ENCODE measurements at places on chromosomes 5 and 9.

DNA sequence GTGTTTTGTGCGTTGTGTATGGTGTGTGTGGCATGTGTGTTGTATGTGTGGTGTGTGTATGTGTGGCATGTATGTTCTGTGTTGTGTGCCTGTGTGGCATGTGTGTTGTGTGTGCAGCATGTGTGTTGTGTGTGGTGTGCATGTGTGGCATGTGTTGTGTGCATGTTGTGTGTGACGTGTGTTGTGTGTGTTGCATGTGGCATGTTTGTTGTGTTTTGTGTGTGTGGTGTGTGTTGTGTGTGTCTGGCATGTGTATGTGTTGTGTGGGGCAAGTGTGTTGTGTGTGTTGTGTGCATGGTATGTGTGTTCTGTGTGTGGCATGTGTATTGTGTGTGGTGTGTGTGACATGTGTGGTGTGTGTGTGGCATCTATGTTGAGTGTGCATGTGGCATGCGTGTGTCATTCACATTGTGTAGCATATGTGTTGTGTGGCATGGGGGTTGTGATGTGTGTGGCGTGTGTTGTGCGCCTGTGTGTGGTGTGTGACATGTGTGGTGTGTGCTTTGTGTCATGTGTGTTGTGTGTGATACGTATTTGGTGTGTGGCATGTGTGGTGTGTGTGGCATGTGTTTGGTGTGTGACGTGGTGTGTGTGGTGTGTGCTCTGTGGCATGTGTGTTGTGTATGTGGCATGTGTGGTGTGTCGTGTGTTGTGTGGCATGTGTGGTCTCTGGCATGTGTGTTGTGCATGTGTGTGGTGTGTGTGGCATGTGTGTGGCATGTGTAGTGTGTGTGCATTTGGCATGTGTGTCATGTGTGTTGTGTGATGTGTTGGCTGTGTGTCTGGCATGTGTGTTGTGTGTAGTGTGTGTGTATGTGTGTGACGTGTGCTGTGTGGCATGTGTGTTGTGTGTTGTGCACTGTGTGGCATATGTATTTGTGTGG is 46.6 kb upstream of the IRX4 start:
- DNase-seq = no peak

DNA sequence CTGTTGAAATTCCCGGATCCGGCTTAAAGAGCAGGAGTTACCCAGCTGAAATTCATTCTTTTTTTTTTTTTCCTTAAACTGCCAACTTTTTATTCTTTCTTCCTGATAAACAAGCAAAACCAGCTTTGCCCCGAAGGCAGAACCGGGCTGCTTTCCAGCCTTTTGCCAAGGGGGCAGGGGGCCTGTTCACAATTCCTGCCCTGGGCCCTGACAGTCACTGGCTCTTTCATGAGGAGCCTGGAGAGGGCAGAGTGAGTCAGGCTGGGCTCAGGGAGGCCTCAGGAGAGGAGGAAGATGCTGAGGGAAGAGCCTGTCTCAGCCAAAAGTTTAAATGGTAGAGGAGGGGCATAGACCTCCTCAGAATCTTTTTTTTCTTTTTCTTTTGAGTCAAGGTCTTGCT is 4.8 kb downstream of the GLIPR2 start:
- no peak for DNase-seq

DNA sequence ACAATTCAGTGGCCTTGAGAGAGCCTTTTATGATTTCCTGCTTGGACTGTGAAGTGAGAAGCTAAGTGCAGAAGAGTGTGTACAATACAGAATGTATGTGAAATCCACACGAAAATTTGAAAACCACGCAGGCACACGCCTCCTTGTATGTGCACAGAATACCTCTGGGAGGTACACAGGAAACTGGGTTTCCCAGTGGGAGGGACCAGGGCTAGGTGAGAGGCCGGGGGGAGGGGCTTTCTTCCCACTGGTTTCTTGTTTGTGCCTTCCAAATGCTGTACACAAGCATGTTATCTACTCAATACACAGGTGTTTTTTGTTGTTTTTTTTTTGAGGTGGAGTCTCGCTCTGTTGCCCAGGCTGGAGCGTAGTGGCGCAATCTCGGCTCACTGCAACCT is 16.1 kb downstream of the C9orf50 start:
- DNase-seq = no peak

DNA sequence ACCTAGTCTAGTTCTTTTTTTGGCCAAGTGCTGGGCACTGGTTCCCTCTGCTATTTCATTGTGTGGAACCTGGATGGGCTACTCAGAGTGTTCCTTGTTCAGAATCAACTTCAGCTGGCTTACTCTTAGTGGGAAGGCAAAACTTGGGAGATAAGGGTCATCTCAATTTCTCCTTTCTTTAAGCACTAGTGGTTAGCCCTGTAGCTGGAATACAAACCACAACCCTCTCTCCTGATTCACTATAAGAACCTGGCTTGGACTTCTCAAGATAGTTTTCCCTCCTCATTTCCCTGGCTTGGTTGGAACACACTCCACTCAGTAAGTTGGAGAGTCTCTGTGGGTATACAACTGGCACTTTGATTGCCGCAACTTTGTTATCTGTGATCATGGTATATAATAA is 35.1 kb downstream of the GRIA1 start:
- no peak for DNase-seq

- DNase-seq = no peak
Observed at GRCh38 chr9:127388856-127389238, 8.1 kb upstream of the SLC2A8 start.

- DNase-seq = no peak
Observed at GRCh38 chr5:177132136-177133095, 1.2 kb upstream of the NSD1 start.

DNA sequence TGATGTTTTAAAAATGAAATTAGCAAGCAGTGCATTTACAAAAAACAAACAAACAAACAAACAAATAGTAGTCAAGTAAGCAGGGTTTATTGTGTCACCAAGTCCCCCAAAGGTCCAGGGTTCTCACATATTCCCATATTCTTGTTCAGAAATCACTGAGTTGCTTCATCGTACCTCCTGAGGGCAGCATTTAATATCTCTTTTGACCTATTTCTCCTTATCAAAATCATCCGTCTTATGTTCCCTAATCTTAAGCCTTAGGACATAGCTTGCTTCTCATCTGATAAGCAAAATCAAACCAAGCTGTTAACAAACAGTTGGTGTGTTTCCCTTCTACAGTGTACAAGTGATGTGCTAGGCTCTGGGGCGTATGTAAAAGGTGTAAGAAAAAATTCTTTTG is 109.5 kb upstream of the MAN2A1 start:
- DNase-seq = no peak

DNA sequence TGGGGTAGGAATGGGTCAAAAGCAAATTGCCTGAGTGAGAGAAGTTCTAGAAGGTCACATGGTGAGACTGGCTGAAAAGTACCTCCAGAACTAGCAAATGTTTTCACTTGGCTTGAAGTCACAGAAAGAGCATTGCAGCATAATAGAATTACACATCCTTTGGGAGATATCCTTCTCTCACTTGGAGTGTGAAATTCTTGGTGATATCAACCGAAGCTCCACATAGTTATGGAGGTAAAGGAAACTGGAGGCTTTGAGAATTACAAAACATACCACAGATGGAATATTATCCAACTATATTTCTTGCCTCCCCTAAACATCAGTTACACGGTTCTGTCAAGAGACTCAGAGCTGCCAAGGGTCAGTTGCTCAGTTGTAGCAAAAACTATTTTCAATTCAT is 182.4 kb downstream of the SEMA5A start:
- no peak for DNase-seq

- DNase-seq = peak; percentile 24
Observed at GRCh38 chr5:157602505-157602904, 26.9 kb upstream of the ADAM19 start.

DNA sequence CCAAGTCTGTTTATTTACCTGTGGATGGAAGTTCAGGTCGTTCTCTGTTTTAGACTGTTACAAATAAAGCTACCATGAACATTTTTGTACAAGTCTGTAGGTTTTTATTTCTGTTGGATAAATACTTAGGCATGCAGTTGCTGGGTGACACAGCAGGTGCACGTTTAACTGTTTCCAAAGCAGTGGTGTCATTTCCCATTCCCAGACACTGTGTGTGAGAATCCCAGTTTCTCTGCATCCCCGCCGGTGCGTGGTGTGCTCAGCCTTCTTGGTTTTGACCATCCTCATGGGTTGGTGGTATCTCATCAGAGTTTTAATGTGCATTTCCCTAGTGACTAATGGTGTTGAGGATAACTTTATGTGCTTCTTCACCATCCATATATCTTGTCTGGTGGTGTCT is 27.2 kb downstream of the AHRR start:
- DNase-seq = no peak

DNA sequence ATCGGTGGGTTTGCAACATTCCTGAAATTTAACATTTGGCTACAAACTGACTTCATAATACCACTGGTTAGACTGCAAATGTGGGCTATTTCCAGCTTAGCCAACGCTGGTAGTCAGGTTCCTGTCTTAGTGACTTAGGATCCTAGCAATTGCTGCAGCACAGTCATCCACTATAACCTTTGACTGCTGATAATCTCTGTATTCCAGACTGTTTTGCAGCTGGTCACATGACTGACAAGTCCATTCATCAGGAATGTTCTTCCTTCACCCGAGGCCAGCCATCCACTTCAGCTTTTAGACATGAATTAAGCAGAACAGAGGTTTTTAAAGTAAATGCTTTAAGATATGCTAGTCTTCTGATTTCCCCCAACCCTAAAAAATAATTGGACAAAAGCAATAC is 425.9 kb upstream of the MPDZ start:
- no peak for DNase-seq

DNA sequence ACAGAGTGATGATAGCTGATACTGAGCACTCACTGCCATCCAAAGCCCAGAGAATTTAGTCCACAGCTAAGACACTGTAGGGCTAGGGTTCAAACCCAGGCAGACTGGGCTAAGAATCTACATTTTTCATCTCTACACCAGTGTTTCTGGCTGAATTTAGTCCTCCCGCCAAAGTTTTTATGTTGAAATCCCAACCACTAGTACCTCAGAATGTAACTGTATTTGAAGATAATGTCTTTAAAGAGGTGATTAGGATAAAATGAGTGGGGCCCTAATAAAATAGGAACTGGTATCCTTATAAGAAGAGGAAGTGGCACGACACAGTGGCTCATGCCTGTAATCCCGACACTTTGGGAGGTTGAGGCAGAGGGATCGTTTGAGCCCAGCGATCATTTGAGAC is 4.3 kb downstream of the GNA14 start:
- DNase-seq = no peak

DNA sequence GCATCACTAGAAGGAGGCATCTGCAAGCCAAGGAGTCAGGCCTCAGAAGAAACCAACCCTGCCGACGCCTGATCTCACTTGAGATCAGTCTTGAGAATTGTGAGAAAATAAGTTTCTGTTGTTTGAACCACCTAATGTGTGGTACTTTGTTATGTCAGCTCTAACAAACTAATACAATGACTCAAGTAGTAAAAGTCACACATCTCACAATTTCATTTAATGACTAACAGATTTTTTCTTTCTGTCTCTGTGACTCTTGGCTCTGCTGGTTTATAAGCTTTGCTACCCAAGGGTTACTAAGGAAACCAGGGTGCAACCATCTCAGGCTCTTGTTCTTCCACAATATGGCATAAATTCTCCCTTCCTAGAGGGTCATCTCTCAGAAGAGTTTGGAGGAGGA is 315.8 kb upstream of the GRAMD2B start:
- DNase-seq = no peak

GRCh38 chr9:69054989-69055388 is 19.4 kb downstream of the FXN start:
- DNase-seq = no peak

DNA sequence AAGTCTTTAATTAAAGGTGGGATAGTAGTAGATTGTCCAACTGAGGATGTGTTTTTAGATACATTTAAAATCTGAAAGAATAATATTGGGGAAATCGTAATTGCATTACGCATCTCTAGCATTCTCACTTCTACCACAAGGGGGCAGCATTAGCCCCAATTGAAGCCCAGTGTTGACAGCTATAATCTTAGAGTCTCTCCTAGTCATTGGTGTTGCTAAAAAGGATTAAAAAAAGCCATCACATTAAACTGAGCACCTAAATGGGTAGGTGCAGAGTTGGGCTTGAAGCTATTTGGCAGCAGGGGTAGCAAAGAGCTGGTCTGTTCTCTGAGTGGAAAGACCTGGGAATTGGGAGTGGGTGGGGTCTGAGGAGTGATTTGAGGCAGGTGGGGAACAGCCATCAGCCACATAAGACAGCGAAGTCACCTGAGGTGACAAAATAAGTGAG is 177.2 kb downstream of the OSTF1 start:
- peak; percentile 59 for DNase-seq

DNA sequence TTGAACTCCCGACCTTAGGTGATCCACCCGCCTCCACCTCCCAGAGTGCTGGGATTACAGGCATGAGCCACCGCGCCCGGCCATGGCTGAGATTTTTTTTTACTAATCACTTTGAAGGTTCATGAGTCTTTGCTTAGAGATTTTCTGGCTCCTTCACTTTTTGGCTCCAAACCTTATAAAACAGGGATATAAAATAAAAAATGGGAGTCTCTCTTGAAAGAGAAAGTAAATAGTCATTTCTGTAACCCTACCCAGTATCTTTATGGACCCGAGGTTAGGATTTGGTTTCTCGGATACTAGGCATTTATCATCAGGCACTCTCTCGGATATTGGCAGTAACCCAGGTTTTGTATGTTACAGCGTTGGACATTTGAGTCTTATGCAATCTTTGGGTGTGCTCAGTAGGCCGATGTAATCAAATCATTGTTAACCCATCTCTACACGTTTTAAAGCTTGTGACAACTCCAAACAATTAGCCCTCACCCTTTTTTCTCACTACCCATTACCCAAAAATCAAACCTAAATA is 25.3 kb downstream of the STXBP1 start:
- DNase-seq = no peak

- no peak for DNase-seq
Observed at GRCh38 chr5:64939772-64940510, 171.2 kb downstream of the CWC27 start.
